ENCODE measurements at places on chromosomes 5 and 9.
A peak's percentile ranks its signal among the peaks of the same experiment; 100 is the strongest.

DNA sequence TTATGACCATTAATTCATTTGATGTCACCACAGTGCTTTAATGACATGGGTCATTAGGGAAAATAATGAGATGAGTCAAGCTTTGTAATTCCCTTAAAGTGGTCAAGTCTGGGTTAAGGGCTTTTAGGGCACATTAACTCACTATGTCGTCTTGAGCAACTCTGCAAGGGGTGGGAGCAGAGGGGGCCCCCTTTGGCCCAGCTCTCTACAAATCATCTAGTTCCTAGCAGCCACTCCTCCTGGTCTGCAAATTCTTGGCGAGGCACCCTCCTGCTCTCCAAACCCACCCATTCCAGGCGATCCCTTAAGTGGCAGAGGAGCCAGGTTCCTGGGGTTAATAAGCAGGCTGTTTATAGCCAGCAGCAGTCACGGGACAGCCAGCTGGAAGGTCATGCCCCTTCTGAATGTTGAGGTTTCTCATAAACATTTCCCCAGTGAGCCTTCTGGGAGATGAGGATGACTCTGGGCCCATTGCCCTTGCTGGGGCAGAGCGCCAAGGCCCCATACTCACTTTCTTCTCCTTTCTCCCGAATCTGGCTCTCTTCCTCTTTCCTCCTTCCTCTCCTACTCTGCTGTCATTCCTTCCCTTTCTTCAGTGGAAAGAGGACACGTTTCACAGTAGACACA, 14.3 kb upstream of the GPX3 start:
- DNase-seq, result peak; percentile 23

- DNase-seq, result no peak
Measured at GRCh38 chr9:125651576-125652232, 55.3 kb downstream of the MAPKAP1 start.

- no peak for DNase-seq
Measured at GRCh38 chr5:125987677-125988255, 435.4 kb upstream of the GRAMD2B start.

DNA sequence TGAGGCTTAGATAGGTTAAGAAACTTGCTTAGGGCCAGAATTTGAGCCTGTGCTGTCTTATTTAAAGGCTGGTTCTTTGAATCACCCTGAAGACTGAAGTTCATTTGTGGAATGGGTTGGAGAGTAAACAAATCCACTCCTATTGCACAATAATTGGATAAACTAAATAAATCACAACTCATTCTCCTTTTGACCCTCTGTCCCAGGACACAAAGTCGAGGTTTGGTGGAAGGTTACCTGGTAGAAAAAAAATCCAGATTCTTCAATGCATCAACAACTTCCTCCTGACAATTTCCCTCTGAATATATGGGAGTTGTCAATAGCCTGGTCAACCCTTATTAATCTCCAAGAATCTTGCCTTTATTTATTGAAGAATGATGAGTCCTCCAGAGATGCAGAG, 28.9 kb downstream of the TBC1D2 start:
- no peak for DNase-seq

DNA sequence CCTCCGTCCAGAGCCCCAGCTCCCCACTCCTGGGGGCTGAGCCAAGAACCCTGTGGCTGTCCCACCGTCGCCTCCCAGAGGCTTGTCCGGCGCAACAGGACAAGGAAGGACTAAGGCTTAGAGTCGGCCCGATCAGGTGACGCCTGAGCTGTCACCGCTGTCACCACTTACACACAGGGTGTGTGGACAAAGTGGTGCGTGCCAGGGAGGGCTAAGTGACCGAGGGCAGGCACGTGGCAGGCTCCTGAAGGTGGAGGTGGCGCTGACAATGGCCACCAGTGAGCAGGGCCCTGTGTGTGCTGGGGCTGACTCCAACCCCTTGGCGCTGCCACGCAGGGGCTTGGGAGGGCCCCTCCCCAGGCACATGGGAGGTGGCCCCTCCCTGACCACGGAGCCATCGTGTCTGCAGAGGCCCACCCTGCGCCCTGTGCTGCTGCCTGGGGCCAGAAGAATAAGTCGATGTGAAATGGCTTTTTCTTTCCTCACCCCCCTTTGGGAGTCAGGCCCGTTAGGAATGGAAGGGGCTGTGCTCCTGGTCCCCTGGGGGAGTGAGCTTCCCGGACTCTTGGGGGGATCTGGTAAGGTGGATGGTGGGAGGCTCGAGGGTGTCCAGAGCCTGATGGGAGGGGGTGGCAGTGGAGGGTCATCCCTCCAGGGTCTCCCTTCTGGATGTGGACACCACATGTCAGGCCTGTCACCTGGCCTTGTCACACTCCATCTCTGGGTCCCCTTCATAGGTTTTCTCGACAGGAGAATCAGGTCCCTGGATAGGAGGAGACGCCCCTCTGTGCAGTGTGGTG, 2.6 kb upstream of the GPSM1 start:
- DNase-seq, result no peak

DNA sequence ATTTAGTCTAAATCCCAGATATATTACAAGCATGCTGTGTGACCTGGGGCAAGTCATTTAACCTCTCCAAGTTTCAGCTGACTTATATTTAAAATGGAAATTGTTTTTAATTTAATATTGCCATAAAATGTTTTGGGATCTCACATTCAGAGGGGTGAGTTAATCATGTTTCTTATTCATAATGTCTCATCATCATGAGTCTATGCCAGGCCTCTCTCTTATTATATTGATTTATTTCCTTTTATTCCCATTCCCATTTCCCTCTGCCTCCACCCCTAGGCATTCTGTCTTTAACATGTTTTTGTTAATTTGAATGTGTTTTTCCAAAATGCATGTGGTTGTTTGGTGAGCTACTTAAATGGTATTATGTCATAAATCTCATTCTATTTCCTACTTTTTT, 39.0 kb upstream of the TTC1 start:
- no peak for DNase-seq

DNA sequence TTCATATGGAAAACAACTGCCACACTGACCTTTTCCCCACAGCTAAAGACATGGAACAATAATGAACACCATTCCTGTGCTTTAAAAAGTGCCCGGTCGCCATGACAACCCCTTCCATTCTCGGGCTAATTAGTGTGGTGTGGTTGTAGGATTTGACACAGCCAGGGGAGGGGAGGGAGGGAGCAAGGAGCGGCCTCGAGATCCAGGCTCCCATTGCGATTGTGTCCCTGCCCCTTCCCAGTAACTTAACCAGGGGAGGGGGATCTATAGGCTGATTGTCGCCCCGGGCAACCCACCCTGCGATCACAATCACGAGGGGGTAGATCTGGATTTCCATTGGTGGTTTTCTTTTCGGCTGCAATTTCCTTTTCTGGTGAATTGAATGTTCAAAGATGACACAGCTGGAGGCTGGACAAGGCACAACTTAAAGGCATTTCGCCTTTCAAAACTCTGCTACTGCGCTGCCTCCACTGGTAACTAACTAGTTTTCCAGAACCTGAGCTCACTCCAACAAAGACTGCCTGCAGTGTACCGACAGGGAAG, 96.7 kb upstream of the RETREG1 start:
- DNase-seq, result no peak

GRCh38 chr5:159873680-159874079, 42.6 kb upstream of the ADRA1B start:
- DNase-seq, result peak; percentile 31

- DNase-seq, result no peak
Measured at GRCh38 chr9:128846680-128847030, 17.1 kb upstream of the SPOUT1 start.

GRCh38 chr9:37239224-37239859, 119.0 kb downstream of the ZCCHC7 start:
- DNase-seq, result no peak

Measured in HTR-8/SVneo (cell line).